ENCODE measurements at places on chromosomes 16 and 17.

DNA sequence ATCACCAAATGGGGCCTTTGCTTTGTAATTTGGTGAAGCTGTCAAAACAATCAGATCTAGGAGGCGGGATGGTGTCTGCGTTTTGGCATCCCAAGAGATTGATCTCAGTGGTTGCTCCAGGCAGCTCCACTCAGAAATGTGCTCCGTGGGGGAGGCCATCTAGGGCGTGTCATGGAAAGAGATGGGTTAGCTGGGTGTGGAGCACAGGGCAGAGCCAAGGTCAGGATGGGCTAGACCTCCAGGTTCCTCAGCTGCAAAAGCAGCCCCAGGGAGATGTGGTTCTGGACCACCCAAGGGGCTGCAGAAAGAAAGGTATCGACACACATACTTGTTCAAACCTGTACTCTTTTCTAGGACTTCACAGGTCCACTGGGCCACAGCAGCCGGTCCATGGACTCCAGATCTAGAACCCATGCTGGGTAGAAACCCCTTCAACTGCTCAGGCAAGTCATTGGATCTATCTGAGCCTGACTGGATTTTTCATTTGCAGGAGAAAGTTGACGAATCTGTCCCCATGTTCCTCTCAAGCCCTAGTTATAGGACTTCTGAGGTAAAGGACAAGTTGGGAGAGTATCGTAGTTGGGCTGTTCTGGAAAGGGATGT is 270.2 kb upstream of the RPL38 start:
- no peak for DNase-seq

GRCh38 chr16:86574646-86575045 is 3.7 kb upstream of the FOXL1 start:
- DNase-seq, result no peak

- DNase-seq, result no peak
These were observed 10.4 kb downstream of the METTL22 start for GRCh38 chr16:8631818-8632465.

GRCh38 chr17:79305376-79305767 is 230.7 kb downstream of the ENGASE start:
- DNase-seq, result no peak

Data from NCI-H345 (cell line).